ENCODE measurements at places on chromosomes 13 and 19.

- no peak for DNase-seq
Measured at GRCh38 chr19:45472563-45473366, 5.0 kb downstream of the FOSB start.

DNA sequence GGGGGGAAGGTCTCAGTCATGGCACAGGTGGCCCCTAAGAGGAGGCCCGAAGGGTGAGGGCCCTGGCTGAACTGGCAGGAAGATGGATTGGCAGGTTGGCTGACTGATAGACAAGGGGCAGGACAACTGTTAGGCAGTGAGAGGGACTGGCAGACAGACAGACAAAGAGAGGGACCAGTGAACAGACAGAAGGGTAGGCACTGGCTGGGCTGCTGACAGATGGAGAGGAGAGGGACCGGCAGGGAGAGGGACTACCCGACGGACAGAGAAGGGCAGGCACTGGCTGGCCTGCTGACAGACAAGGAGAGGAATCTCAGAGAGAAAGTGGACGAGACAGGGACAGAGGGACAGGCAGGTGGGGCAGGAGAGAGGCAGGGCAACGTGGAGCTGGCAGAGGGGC is 31.8 kb upstream of the EHD2 start:
- no peak for DNase-seq

GRCh38 chr19:35205733-35206323 is 22.7 kb downstream of the FAM187B start:
- DNase-seq, result no peak

GRCh38 chr13:40480012-40480914 is 186.2 kb downstream of the FOXO1 start:
- DNase-seq, result no peak

DNA sequence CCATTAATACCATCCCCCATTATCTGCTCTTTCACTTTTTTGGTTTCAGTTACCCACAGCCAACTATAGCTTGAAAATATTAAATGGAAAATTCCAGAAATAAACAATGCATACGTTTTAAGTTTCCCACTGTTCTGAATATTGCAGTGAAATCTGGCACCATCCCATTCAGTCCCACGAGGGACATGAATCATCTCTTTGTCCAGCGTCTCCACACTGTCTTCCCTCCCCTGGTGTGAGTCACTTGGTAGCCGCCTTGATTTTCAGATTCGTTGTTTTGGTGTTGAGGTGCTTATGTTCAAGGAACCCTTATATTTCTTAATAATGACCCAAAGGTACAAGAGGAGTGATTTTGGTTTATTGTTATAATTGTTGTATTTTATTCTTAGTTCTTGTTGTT is 246.1 kb downstream of the DCT start:
- DNase-seq, result no peak

DNA sequence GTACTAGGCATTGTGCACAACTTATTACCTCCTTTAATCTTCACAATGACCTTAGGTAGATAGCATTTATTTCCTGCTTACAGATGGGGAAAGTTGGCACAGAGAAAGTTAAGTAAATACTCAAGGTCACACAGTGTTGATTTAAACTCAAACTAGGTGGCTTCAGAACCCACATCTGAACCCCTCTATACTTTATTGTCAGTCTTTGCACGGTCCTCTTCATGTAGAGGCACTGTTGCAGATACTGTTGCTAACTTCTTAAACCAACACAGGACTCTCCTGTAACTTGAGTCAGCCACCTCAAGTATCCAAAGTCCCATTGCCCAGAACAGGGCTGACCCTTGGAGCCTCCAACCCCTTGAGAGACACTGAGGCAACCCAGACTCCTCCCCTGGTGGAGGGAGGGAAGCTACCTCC is 48.8 kb downstream of the FRY start:
- DNase-seq, result no peak

GRCh38 chr19:6811906-6812305 is 39.4 kb downstream of the VAV1 start:
- DNase-seq, result peak; percentile 36

DNA sequence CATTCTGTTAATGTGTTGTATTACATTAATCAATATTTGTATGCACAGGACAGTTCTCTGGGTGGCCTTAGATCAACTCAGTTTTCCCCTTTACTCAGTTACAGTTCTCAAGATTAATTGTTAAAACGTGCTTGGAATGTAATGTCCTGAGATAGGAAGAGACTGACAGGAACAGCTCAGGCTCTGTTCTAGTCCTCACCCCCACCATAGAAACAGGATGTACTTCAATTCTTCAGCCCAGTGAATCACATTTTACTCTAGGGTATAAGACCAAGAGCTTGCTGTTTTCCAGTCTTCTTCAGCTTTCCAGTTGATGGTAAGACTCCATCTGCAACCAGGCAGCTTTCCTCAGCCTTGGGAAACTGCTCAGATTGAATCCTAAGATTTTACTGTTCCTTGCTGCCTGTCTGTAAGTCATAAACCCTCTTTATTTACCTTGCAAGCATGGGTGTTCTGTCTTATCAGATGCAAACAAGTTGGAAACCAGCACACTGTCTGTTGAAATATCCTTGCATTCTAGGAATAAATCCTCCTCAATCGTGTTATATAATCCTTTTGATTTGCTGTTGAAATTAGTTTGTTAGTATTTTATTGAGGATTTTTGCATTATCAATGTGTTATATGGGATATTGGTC is 836.9 kb upstream of the PCDH9 start:
- DNase-seq, result no peak

- no peak for DNase-seq
Measured at GRCh38 chr13:54627646-54628372, 1599.2 kb downstream of the OLFM4 start.

GRCh38 chr13:37601648-37602440 is 3.3 kb upstream of the POSTN start:
- DNase-seq, result no peak

DNA sequence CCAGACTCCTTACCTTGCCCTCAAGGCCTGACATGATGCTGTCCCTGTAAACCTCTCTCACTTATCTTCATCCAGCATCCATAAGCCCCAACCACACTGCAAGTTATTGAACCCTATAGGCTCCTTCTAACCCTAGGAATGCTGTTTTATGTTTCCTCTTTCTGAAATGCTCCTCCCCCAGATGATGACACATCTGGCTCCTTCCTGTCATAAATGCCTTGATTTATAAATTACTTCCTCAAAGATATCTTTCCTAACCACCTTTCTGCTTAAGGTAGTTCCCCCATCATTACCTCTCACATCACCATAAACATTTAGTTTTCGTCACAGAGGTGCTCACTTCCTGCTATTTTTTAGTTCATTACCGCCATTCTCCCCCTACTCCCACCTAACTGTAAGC is 12.3 kb downstream of the RUBCNL start:
- DNase-seq, result peak; percentile 84

GRCh38 chr19:18440415-18440877 is 2.5 kb upstream of the ISYNA1 start:
- DNase-seq, result peak; percentile 38

DNA sequence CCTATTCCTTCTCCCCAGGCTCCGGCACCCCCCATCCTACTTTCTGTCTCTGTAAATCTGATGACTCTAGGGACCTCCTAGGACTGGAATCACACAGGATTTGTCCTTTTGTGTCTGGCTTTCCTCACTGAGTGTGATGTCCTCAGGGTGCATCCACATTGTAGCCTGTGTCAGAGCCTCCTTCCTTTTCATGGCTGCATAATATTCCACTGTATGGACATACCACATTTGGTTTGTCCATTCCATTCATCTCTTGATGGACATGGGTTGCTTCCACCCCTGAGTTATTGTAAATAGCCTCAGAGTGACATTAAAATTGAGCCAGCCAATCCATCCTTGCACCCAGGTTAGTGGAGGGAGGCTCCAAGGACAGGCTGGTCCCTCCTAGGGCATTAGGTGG is 22.8 kb upstream of the NMRK2 start:
- DNase-seq, result no peak

Measured in HL-60 (cell line).